Hypothalamus (tissue), 51 donors: ENCODE measurements at places on chromosomes 5 and 9.

GRCh38 chr9:110502842-110503241 lies 76.7 kb downstream of the SVEP1 start:
- no peak for DNase-seq

GRCh38 chr9:7103367-7103766 lies 345.6 kb downstream of the KDM4C start:
- DNase-seq, result no peak

DNA sequence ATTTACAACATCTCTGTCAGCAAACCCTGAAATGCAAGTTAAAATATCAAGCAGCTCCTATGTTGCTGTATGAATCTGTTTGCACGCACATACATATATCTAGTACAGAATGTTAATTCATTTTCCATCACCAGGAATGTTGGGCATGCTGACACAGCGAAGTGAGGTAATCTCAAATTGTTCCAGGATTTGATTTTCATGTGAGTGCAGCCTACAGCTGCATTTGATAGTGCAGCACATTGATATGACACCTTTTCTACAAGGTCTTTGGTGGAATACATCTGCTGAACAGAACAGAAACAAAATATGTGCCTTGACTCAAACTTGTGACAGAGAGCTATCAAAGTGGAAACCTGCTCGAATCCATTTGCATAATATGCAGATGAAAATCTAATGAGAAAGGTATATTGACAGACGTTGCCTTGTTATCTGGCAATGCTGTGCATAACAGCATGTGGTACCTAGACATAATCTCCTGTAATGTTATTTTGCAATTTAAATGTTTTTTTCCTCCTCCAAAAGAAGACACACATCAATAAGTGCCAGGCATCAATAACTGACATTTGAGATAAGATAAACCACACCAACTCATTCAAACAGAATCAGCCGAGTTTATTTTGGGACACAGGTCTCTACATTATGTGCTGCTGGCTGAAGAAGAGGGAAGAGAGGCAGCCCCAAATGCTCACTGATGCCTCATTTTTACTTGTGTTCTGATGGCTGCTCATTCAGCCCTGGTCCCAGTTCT lies 512.2 kb downstream of the ZNF608 start:
- no peak for DNase-seq

DNA sequence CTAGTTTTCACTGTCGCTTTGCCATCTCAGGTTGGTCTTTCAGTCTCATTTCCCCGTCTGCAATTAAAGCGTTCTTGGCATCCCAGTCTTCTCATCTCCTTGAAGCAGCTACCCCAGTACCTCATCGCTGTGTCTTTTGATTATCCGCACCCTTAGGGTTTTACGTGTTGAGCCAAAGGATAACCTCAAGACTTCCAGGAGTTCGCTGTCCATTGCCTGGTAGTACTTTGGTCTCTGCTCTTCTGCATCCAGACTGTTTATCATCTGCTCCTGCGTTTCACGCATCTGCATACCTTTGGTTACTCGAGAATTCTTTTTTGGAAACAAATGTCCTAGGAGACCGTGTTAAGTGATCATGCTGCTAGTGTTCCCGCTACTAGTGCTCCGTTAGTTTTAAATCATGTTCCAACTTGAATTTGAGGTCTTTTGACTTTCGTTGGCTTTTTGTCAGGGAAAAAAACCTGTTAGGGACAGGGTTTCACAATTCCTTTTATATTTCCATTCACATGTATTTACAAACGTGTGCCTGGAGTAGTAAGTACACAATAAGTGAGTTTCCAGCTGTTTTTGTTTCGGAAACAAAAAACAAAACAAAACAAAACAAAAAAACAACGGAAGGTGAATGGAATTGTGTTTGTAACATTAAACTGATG lies 888 bp downstream of the RABGAP1 start:
- DNase-seq, result no peak

DNA sequence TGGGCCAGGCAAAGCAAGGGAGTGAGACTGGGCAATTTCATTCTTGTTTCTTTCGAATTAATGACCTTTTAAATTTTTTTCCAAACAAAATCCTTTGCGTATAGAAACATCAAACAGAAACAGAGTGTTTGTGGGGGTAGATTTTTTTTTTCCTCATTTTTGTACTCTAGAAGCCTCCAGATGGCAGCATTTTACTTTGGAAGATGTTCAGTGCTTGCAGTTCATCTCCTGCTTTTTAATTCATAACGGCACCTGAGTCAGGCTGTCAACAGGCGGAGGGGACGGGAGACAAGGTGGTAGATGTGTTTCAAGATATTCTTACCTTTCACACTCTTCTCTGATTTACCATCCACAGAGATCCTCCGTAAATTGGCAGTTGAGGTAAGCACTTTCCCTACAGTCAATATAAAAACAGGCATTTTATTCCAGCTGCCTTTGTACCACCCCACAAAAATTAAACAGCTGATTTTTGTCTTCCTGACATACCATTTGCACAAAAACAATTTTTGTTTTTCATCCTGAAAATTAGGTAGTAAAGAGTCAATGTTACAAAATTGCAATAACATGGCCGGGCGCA lies 99.5 kb upstream of the FBXL17 start:
- no peak for DNase-seq

DNA sequence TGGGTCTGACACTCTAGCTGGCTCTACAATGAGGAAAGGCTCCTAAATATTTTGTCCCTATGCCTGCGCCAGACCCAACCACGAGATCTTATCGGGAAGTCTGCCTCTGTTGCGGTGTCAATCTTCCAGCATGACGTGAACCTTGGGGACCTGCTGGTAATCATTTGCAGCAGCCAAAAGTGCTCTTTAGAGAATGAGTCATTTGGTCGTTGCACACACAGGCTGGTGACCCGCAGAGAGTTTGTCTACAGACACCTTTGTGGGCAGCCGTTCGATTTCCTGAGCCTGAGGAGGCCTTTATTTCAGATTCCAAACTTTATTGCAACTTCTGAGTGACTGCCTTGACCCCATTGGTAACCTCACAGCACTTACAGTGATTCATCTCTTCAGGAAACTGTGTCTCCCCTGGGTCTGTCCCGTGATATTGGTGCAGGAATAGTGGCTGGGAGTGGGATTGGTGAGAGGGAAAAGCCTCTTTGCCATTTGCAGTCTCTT lies 326.1 kb downstream of the NSG2 start:
- no peak for DNase-seq

- DNase-seq, result no peak
These were observed 44.2 kb upstream of the STARD4 start for GRCh38 chr5:111556501-111556900.
